ENCODE measurements at places on chromosomes 13 and 19.
A peak's percentile ranks its signal among the peaks of the same experiment; 100 is the strongest.

DNA sequence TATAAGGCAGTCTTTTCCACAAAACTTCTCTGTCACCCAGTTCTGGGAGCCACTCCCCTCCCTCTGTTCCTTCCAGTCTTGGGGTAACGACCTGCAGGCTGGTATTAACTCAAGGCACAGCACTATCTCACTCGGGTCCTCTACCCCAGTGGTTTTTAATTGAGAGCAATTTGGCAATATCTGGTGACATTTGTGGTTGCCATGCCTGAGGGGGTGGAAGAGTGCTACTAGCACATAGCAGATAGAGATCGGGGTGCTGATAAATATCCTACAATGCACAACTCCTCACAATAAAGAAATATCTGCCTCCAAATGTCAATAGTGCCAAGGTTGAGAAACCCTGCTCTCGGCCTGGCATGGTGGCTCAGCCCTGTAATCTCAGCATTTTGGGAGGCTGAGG lies 117.7 kb upstream of the ABCC4 start:
- DNase-seq, result no peak

- DNase-seq, result no peak
Observed at GRCh38 chr13:48641404-48641803, 12.3 kb upstream of the CYSLTR2 start.

DNA sequence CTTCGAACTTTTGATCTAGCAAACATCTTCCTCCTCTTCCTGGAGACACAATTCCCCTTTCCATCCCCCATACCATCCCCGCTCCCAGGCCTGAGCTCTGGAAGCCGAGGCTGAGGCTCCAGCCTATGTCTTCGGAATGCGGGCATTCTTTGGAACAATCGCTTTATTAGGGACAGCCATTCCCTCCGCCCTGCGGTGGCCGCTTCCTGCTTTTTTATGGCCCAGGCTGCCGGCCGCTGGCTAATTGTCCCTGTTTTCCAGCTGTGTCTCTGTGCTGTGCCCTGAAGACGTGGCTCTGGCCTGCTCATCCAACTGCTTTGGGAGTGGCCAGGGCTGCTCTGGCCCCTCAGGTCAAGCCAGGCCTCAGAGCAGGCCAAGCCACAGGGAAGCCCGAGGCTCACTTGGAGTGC lies 2.1 kb upstream of the CDX2 start:
- no peak for DNase-seq

DNA sequence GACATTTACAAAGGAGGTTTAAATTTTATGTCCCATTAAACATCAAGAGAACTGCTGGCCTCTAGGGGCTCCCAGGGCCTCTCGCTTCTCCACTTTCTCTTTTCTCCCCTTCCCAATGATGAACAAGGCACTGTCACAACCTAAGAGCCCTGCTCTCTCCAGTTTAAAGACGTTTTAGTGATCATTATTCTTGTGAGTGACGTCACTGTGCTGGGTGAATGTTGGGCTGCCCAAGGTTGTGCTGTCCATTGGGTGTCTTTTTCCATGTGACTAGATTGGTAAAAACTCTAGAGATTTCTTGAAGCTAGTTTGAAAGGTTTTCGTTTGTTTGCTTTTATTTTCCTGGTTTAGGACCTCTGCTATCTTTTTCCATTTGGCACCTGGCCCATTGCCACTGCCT lies 602.6 kb downstream of the PCDH9 start:
- DNase-seq, result no peak

GRCh38 chr13:112828082-112828699 lies 138.4 kb downstream of the ATP11A start:
- no peak for DNase-seq

DNA sequence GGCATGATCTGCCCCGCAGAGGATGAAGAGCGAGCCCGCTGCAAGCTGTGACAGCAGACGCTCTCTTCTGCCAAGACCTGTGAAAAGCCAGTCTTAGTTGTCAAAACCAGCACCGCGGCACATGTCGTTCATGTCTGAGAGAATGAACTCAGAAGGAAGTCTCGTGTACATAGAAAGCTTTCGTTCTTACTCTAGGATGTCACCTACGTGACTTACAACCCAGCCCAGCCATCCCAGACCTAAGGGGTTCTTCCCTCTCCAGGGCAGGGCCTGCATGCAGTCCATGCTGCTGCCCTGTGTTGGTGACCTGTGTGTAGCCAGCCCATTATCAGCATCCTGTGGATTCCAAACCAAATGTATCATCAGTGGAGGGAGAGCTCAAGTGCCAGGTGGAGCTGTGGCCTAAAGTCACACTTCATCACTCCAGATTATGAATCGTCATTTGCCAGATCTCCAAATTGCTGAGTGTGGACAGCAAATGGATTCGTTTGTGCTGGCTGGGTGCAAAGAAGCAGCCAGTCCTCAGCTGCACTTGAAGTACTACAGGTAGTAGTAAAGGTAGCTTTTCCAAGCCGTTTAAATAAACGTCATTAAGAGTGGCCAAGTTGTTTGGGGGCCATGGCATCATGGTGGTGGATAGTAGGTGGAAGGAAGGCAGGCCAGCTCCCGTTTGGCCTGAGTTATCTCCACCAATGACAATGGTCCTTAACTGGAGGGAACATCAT lies 73.9 kb upstream of the GPR183 start:
- peak; percentile 77 for DNase-seq

DNA sequence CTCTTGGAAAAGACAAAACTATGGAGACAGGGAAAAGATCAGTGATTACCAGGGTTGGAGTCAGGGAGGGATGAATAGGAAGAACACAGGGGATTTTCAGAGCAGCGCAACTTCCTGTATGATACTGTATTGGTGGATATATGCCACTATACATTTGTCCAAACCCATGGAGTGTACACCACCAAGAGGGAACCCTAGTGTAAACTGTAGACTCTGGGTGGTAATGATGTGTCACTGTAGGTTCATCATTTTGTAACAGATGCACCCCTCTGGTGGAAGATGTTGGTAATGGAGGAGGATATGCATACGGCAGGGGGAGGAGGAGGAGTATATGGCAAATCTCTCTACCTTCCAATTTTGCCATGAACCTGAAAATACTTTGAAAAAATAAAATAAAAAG lies 68.1 kb downstream of the UFM1 start:
- peak; percentile 11 for DNase-seq

- no peak for DNase-seq
Observed at GRCh38 chr19:47005873-47006272, 13.8 kb upstream of the NPAS1 start.

- no peak for DNase-seq
Observed at GRCh38 chr13:76925115-76925514, 23.2 kb upstream of the ACOD1 start.

DNA sequence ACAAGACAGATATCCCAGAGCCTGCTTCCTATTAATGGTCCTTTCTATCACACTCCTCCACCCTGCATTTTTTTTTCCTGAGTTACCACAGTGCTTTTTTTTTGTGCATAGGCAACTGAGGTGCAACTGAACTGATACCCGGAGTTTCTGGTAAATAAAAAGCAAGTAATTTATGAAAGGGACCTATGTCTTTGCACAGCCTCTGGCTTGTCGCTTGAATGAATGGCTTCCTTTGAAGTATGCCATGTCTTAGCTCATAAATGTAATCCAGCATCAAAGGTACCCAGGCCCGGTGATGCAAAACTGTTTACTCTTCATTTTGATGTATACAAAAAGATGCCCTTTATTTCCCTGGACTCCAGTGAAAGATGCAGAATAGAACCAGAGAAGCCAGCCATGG lies 31.8 kb downstream of the GSX1 start:
- no peak for DNase-seq

Measured in CD4-positive, alpha-beta T cell (primary cell).